ENCODE measurements at places on chromosomes 2 and 18.

GRCh38 chr2:96438589-96438988, 66.6 kb downstream of the NEURL3 start:
- DNase-seq = no peak

GRCh38 chr2:227205701-227206100, 41.3 kb downstream of the COL4A3 start:
- no peak for DNase-seq

DNA sequence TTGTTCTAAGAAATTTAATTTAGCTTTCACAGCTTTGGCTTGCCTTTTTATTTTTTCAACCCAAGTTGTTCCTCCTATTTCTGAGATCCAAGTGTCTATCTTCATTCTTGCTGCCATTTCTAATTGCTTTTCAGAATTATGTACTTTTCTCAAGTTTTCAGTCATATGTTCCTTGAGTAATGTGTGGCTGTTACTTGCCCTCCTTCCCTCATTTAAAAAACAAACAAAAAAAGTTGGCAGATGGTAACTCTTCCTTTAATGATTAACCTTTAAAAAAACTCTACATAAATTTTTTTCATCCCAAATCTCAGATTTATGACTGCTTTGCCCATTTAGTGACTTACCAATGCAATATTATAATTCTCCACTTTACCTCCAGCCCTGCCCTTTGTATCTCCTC, 131.3 kb downstream of the GALNT3 start:
- DNase-seq = no peak

DNA sequence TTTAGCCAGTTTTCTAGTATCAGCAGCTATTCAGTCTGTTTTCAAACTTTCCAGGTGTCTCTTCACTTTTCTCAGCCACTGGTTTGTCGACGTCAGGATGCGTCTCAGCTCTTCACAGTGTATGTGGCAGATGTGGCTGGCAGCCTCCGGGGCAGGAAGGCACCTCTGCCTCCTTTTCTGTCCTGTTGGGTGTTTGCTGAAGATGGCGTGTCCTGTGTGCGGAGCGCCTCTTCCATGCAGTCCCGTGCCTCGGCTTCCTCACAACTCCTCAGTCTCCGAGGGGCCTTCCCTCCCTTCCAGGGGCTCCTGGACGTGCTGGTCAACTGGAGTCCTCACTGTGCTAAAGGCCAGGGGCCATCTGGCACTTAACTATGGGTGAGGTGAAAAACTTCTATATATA, 65.4 kb upstream of the PXDN start:
- no peak for DNase-seq

GRCh38 chr2:238650536-238650935, 197.3 kb upstream of the TWIST2 start:
- no peak for DNase-seq

DNA sequence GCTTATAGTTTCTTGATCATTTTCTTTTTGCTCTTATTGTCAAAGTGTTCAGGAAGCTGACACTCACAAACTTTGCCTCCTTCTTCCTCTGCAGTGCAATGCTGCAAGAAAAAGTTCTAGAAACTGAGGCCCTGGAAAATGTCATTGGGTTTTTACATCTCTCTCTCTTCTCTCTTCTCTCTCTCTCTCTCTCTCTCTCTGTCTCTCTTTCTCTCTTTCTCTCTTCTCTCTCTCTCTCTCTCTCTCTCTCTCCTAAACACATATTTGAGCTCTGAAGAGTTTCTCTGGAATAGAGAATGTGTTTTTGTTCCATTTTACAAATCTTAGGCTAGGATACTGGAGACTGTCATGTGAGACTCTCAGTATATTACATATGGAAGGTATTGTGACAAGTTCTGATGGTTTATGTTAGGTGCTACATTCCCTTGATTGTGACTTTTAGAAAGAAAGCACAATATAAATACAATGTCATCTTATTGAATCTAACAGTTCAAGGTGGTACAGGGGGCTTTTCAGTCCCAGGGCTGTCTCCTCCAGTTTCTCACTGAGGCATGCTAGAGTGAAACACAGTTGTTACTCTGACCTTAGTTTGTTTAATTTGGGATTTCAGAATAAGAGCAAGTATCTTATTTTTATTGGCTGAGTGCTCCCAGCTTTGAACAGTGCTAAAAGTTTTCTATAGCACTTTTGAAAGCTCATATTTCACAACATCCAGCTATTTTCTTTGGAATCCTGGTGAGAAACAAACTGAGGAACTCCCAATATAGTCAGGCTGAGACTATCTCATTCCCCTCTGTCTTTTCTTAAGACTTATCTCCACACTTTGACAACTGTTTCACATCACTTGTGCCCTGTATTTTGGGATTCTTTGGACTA, 41.4 kb upstream of the EHBP1 start:
- no peak for DNase-seq

DNA sequence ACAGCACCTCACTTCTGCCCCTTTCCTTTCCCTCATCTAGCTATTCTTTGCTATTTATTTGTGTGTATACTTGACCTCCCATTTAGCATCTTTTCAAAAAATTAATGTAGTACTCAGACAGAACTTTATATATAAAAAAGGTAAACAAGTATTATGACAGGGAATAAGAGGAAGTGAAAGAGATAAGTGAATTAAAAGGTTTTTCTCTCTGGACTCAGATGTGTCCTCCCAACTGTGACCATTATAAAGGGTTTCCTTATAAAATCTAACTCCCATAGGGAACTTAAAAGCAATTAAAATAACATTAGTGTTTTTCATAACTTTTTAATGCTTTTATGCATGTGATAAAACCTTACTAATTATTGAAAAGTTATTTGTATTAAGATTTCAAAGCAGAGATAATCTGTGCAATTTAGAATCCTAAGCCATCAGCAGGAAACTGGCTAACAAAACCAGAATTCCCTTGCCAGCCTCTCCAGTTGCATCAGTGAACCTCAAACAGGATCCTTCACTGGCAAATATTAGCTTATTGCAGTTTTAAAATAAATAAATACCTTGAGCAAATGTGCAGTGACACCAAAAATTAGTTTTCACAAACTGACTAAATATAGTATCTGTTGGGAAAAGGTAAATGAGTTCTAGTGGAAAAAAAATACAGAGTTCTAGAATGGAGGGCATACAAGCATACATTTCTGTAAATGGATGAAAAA, 930.7 kb downstream of the BCL11A start:
- DNase-seq = no peak

DNA sequence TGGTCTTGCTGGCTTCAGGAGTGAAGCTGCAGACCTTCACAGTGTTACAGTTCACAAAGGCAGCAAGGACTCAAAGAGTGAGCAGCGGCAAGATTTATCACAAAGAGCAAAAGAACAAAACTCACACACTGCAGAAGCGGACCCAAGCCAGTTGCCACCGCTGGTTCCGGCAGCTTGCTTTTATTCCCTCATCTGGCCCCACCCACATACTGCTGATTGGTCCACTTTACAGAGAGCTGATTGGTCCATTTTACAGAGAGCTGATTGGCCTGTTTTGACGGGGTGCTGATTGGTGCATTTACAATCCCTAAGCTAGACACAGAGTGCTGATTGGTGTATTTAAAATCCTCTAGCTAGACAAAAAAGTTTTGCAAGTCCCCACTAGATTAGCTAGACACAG, 37.2 kb upstream of the ZNF532 start:
- no peak for DNase-seq

- DNase-seq = no peak
Measured at GRCh38 chr2:479031-479430, 191.1 kb upstream of the ALKAL2 start.

DNA sequence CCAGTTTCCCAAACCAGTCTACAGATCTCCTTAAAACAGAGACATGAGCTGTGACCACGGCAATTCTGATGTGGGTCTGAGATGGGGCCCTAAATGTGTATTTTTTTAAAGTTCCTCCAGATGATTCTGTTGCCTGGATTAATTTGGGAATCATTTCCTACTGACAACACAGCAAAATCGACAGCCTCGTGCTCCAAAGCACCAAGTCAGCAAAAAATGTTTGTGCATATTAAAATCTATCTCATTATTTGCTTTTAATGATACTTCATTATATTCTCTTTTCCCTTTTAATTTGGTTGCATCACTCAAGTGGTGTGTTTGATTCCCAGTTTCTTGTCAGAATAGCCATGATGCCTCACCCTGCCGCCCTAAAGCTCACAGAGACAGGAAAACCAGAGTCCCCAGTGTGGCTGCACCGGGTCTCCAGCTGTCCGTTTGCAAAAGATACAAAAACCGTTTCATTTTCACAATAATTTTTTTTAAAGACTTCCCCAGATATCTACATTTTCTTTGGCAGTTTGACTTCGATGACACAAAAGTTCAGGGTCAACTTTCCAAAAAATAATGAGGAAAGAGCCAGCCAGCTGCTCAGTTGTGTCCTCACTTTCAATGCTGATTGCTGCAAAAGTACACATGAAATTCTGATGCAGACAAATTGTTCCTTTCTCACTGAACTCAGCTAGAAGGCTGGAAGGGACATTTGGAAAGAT, 443.2 kb upstream of the ID2 start:
- peak; percentile 38 for DNase-seq

DNA sequence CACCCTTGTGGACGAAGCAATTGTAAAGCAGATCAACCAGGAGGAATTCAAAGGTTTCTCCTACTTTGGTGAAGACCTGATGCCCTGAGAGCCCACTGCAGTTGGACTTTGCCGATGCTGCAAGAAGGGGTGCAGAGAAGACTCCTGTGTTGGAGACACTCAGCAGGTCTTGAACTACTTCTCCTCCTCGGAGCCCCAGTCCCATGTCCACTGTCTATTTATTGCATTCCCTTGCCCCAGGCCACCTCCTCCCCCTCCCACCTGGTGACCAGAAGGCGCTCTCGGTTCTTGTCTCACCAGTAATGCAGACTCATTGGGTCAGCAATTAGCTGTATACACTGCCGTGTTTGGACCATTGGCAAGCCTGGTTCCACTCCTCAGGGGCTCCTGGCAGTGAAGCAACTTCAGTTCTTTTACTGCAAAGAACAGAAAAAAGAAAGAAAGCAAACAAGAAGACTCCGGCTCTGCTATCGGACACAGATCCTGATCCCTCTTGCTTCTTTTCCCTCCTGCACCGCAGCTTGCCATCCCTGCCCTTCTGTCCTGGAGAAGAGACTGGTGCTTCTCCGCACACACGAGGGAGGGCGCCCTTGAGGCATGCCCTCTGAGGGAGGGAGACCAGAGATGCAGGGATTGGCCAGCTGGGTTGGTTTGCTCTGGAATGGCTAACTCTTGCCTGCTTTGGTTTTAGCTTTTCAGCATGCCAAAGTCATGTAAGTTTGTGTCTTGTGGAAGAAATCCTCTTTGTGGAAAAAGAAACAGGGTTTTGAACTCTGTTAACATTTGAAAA, 112.2 kb upstream of the EPAS1 start:
- DNase-seq = no peak
